Hair follicular keratinocyte (primary cell): ENCODE measurements at places on chromosomes 12 and 14. TPM values are rescaled to one million over a fixed set of nuclear protein-coding genes. Genes with fewer than 3 reads are reported as not detected.

HOXC4 gene
- 4.1 and 4.4 TPM in 2 replicates for total RNA-seq

RNASE3 gene
- total RNA-seq = not detected in 2 replicates

HSPB8 gene
- total RNA-seq = 0.15 and 0.39 TPM in 2 replicates

ZNF839 gene
- total RNA-seq = 6.8 and 7.7 TPM in 2 replicates

C12orf50 gene
- total RNA-seq = not detected in 2 replicates

PALS1 gene
- 10.3 and 11.9 TPM in 2 replicates for total RNA-seq

PTCSC3 gene
- total RNA-seq = not detected in 2 replicates

TMEM119 gene
- 0.08 and 0.49 TPM in 2 replicates for total RNA-seq

PLEKHH1 gene
- 3.3 and 3.4 TPM in 2 replicates for total RNA-seq

GNB3 gene
- total RNA-seq = 0.47 and 0.49 TPM in 2 replicates

KLRC2 gene
- not detected in 2 replicates for total RNA-seq

CD69 gene
- not detected in 2 replicates for total RNA-seq

PRR13 gene
- total RNA-seq = 80.1 and 93.2 TPM in 2 replicates

USP44 gene
- total RNA-seq = not detected in 2 replicates

PIK3C2G gene
- total RNA-seq = 2.2 and 7.7 TPM in 2 replicates

AP4S1 gene
- total RNA-seq = 4.6 and 10.5 TPM in 2 replicates

ESPL1 gene
- total RNA-seq = 7.3 and 15.2 TPM in 2 replicates

SMCO2 gene
- 0.31 TPM in 1 of 2 replicates, not detected in the other for total RNA-seq

FGF6 gene
- not detected in 2 replicates for total RNA-seq

ASPG gene
- total RNA-seq = not detected in 2 replicates

PTGER2 gene
- 0.84 and 1.2 TPM in 2 replicates for total RNA-seq

CACNB3 gene
- total RNA-seq = 10.6 and 10.9 TPM in 2 replicates

SLCO1A2 gene
- total RNA-seq = not detected in 2 replicates

MANSC4 gene
- total RNA-seq = not detected in 2 replicates

LBHD2 gene
- total RNA-seq = not detected in 2 replicates

KRT6B gene
- total RNA-seq = 883 and 1,696 TPM in 2 replicates
